Epithelial cell of proximal tubule (primary cell): ENCODE measurements at places on chromosomes 16 and 17. TPM values are rescaled to one million over a fixed set of nuclear protein-coding genes. Genes with fewer than 3 reads are reported as not detected.

Gene NETO2
- 41.2 and 73.9 TPM in 2 replicates for total RNA-seq

GRCh38 chr16:1691276-1691675 is 13.2 kb downstream of the JPT2 start:
- DNase-seq: no peak

DNA sequence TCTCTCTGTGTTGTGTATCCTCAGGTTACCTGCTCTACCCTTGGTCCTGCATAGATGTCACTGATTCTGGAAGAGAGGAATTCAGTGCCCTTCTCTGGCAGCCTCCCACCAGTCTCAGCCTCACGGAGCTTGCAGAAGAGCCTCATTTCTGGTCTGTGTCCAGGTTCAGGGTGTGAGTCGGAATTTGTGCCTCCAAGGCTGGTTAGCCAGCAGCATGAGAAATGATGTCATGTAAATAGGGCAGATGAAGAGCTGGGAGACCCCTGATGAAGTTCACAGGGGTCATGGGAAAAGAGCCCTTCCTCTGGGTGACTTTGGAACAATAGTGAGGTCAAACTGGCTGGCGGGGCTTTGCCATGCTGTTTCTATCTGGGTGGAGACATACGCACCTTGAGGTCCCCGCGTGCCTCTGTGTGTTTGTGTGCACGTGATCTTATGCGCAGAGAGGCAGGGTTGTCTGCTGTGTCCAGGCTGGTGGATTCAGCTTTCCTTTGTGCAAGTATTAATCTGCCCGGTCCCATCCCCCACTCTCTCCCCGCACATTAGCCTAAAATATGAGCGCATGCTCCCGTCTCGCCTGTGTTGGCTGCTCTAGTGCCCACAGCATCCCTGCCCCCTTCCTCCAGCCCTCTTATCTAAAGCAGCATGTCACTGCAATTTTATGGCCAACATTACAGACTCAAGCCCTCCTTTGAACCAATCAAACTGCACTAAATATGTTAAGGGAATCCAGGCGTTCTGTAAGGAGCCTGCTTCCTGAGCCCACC is 256.3 kb upstream of the ZFHX3 start:
- no peak for DNase-seq

DNA sequence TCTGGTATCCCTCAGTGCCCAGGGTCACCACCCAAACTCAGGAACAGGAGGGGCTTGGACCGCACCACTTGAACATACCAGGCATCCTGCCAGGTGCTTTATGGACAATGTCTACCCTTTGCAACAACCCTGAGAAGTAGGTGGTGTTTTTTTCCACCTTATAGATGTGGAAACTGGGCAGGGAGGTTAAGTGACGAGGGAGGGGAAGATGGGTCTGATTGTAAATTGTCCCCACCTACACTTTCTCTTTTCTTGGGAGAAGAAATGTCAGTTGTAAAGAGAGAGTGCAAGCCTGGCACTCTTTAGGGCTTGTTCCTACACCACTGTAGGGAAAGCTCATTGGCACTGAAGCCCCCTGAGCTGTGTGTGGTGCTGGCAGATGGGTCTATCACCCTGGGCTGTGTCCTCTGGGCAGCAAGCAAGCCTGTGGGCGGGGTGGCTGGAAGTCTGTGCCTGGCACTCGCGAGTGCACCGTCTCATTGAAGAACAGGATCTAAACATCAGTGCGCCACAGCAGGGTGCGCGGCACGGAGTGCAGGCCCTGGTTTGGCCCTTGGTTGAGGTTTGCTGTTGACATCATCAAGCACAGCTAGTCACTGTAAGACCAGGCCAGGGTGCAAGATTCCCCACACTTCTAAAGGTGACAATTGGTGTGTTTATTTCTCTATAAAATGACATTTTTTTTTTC is 15.1 kb downstream of the NOD2 start:
- DNase-seq: no peak

DNA sequence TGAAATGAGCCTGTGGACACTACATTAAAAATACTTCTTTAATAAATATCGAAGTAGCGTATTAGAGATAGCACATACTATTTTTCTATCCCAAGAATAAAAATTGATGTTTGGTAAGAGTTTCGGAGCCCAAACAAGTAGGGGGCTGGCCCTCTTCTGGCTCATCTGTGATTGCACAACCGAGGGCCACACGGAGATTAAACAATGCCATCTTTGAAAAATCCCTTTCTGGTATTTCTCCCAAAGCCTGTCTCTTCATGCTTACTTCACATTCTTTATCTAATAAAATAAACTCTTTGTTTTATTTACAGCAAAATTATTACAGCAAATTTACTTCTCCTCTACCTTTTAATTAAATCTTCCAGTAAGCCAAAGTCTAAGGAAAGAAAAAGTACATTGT is 9.6 kb upstream of the MYH11 start:
- DNase-seq: no peak

DNA sequence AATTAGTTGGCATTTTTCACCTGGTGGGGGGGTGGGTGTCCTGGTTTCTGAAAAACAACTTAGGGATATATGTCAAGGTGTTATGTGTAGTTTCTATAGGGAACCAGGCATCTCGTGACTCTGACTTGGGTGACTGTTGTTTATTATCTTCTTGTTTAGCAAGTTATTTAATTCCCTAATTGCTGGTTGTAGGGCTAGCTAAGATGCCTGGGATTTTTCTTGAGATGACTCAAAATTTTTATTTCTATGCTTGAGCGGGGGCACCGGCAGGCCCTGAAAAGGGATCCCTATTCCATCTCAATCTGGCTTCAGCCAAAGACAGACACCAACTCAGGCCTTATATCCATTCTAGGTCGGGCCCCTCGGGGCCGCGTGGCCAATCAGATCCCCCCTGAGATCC is 3.2 kb downstream of the DPH1 start:
- DNase-seq: no peak
